ENCODE measurements at places on chromosomes 12 and 14.

- no peak for DNase-seq
Measured at GRCh38 chr14:104789752-104790743, 5.5 kb downstream of the AKT1 start.

DNA sequence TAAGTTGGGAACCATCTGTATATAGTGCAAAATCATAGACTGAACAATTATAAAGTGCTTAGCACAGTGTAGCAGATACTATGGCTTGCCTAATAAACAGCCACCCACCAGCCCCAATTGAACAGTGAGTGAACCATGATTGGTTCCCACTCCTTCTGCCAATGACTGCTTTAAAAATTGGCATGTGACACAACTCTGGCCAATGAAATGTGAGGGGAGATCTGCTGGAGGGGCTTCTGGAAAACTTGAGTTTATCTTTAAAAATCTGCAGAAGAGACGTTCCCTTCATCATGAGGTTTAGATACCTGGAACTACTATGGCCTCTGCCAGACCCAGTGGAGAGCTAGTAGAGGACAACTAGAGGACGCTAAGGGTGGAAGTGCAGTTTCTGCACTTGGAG is 4.7 kb downstream of the PIGH start:
- no peak for DNase-seq

- DNase-seq, result no peak
Measured at GRCh38 chr14:81625343-81625742, 91.7 kb upstream of the SEL1L start.

GRCh38 chr12:80107221-80107620 is 7.9 kb downstream of the OTOGL start:
- DNase-seq, result no peak

GRCh38 chr12:12877781-12878455 is 13.4 kb upstream of the GPRC5A start:
- DNase-seq, result no peak

DNA sequence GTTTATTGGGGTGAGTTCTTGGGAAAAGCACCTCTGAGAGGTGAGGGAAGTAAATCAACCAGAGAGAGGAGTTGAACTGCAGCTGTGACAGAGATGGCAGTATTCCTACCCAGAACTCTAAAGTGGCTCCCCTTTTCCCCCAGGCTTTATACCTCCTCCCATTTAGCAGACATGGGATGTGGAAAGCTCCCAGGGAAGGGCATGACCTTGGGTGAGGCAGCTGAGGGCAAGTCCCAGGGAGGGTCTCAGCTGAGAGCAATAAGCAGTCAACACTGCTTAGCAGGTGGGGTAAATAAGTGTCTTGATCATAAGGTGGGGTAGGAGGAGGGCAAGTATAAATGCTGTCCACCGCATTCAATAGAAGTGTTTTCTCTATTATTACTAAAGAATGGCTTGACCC is 143.0 kb downstream of the AKAP6 start:
- DNase-seq, result no peak

GRCh38 chr12:115749071-115749841 is 528.2 kb downstream of the MED13L start:
- DNase-seq, result no peak

DNA sequence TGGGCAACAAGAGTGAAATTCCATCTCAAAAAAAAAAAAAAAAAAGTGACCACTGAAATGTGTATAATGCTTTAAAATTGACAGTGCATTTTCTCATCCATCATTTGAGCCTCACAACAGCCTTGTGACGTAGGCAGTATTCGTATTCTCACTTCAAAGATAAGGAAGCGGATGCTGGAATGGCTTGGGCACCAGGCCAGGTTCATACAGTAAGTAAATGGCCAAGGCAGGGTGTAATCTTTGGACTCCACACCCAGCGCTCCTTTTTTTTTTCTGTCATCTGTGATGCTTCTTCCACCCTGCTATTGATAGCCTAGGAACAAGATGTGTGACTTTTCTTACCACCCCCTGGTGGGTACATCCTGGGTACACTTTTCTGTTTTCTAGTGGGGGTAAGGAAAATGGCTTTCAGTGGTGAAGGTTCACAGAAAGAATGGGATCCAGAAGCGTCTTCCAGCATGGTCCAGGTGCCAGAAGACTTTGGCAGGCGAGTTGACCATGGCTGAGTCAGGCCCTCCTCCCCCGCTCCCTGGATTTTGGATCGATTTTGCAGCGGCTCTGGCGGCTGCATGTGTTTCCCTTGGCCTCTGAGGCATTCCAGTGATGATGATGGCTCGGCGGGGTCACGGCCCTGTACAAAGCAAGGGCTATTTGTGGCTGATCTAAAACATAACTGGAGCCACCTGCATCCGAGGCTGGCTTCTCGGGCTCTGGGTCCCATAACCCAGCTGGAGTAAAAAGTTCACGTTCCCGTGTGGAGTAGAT is 110.6 kb downstream of the CACNA1C start:
- DNase-seq, result no peak

GRCh38 chr12:46699986-46700385 is 125.8 kb downstream of the SLC38A4 start:
- DNase-seq, result no peak

DNA sequence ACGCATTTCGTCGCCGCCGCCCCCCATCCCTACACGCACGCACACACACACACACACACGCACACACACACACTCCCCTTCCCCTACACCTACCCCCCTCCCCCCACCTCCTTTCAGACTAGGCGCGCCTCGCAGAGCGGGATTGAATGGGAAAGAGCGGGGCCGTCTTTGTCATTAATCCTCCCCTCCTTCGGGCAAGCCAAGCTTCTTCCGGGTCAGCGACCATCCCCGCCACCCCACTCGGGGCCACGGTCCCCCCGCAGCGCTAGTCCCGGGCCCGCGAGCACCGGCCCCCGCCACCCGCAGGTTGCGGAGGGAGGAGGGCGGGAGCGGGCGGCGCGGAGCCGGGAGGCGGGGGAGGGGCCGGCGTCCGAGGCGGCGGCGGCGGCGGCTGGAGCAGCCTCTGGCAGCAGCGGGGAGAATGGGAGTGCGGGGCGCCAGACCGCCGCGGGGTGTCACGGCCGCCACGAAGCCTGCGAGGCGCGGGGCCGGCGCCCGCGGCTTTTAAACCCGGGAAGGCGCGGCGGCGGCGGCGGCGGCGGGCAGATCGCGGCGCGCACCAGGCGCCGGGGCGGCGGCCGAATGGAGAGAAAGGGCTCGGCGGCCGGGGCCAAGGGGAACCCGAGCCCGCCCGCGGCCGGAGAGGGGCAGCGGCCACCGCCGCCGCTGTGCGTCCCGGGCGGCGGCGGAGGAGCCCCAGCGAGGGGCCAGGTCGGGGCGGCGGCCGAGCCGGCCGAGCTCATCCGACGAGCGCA is at the start of gene TTC9:
Gene TTC9, plus strand, starts transcription at position 369 of the 755 bp plus-strand sequence. Its CDS starts 214 bp downstream, at position 583.
- no peak for DNase-seq

- DNase-seq, result no peak
Measured at GRCh38 chr12:122943196-122943595, 23.1 kb downstream of the ABCB9 start.

GRCh38 chr14:48333221-48333920 is 658.0 kb upstream of the MDGA2 start:
- no peak for DNase-seq
